Activated CD8-positive, alpha-beta memory T cell treated with anti-CD3 and anti-CD28 coated beads, Interleukin-2, amount 10 ng/mL, durations not matched to agents 7 days and 5 days (primary cell): ENCODE measurements at places on chromosomes 5 and 9. TPM values are rescaled to one million over a fixed set of nuclear protein-coding genes. Genes with fewer than 3 reads are reported as not detected.
A peak's percentile ranks its signal among the peaks of the same experiment; 100 is the strongest.

Gene CTSV
- 0.38 TPM for total RNA-seq

Gene PIP5K1B
- 0.85 TPM for total RNA-seq

Gene CFAP157
- not detected for total RNA-seq

Gene C9orf43
- total RNA-seq: 0.41 TPM

Gene GHR
- total RNA-seq: not detected

- H3K4me3 ChIP-seq: no peak overlapping the region
- no peaks in the 10 kb centered on the region for H3K27me3 ChIP-seq
- no peaks in the 10 kb centered on the region for H3K36me3 ChIP-seq
- H3K27ac ChIP-seq: peak overlapping the region; percentile 66
Observed at GRCh38 chr5:35789732-35790456, 66.8 kb upstream of the IL7R start.

GRCh38 chr9:96078897-96079490, 203.5 kb downstream of the ERCC6L2 start:
- no peak overlapping the region for H3K27ac ChIP-seq
- peaks cover 20% of the 10 kb centered on the region for H3K27me3 ChIP-seq
- DNase-seq: no peak
- H3K4me1 ChIP-seq: peaks cover 7% of the 10 kb centered on the region
- no peaks in the 10 kb centered on the region for H3K36me3 ChIP-seq

GRCh38 chr9:135847833-135848232, 59.5 kb downstream of the CAMSAP1 start:
- peaks cover 29% of the 10 kb centered on the region for H3K36me3 ChIP-seq
- no peak overlapping the region for H3K27ac ChIP-seq

DNA sequence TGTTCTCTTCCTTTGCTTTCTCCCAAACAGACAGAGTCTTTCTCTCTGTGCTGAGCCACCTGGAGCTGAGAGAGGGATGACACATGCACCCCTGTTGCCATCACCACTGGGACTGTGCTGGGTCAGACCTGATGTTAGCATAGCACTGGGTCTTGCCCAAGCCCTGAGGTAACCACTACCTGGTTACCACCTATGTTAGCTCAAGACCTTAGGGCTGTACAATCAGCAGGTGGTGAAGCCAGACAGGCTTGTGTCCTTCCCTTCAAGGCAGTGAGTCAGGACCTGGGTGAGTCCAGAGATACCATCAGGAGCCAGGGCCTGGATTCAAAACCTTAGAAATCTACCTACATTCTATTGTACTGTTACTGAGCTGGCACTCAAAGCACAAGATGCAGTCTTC, 32.1 kb downstream of the FST start:
- H3K4me3 ChIP-seq: no peak overlapping the region
- H3K36me3 ChIP-seq: no peaks in the 10 kb centered on the region
- no peaks in the 10 kb centered on the region for H3K4me1 ChIP-seq
- no peak overlapping the region for H3K27ac ChIP-seq
- peaks cover 9% of the 10 kb centered on the region for H3K27me3 ChIP-seq

- H3K36me3 ChIP-seq: no peaks in the 10 kb centered on the region
- peaks cover 2% of the 10 kb centered on the region for H3K27me3 ChIP-seq
- H3K4me1 ChIP-seq: no peaks in the 10 kb centered on the region
- DNase-seq: no peak
- no peak overlapping the region for H3K4me3 ChIP-seq
Observed at GRCh38 chr9:133633681-133634080, 2.5 kb upstream of the DBH start.

GRCh38 chr5:134545070-134545868, 19.8 kb downstream of the JADE2 start:
- H3K4me1 ChIP-seq: peaks cover 42% of the 10 kb centered on the region
- no peaks in the 10 kb centered on the region for H3K27me3 ChIP-seq
- H3K36me3 ChIP-seq: peaks cover 22% of the 10 kb centered on the region
- H3K4me3 ChIP-seq: no peak overlapping the region
- H3K27ac ChIP-seq: peak overlapping the region; percentile 82
- no peak for DNase-seq

DNA sequence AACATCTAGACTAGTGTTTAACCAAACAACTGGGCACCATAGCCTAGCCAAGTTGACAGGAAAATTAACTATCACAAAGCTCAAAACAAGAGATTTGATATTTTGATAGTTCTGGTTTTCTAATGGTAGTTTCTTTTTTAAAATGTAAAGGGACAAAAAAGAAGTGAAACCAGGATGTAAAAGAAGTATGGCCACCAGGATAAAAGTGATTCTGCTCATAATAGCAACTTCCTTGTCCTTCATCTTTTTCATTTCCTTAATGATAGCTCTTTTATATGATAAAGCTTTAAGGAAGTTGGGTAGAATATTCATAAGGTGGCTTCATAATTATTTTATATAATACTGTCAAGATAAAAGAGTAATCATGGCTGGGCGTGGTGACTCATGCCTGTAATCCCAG, 139.1 kb downstream of the BASP1 start:
- no peak for DNase-seq
- H3K27ac ChIP-seq: no peak overlapping the region
- H3K36me3 ChIP-seq: no peaks in the 10 kb centered on the region
- no peaks in the 10 kb centered on the region for H3K4me1 ChIP-seq
- H3K27me3 ChIP-seq: no peaks in the 10 kb centered on the region

DNA sequence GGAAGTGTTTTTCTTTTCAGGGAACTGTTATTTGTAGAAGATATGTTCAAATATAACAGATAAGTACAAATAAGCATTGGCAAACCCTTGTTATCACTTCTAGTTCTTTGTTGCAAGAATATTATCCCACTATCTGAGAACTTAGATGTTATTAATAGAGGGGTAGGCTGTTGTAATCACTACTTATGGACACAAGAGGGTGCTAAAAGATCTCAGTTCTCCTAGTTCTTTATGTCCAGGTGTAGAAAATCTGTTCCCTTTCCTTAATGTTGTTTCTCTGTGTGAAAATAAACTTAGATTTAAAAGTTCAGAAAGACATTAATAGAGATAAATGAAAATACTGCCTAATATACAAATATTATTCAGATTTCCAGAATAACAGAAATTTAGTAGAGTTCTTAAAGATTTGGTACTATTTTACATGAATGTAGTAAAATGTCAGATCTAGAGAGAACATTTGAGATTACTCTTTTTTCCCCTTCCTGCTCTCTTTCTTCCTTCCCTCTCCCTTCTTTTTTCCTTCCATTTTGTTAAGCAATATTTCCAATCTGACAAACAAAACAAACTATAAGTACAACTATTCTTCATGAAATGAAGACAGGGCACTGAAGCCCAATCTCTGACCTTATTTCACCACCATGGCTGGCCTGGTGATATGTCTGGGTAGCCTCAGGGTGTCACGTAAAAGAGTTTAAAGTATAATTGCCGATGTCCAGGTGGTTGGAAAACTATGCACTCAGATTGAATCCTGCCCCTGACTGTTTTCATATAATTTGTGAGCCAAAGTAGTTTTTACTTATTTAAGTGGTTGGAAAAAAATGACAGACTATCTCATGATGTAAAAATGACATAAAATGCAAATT, 43.6 kb upstream of the C5orf46 start:
- no peak overlapping the region for H3K4me3 ChIP-seq
- DNase-seq: no peak
- H3K4me1 ChIP-seq: no peaks in the 10 kb centered on the region
- H3K27me3 ChIP-seq: peaks cover under 1% of the 10 kb centered on the region

DNA sequence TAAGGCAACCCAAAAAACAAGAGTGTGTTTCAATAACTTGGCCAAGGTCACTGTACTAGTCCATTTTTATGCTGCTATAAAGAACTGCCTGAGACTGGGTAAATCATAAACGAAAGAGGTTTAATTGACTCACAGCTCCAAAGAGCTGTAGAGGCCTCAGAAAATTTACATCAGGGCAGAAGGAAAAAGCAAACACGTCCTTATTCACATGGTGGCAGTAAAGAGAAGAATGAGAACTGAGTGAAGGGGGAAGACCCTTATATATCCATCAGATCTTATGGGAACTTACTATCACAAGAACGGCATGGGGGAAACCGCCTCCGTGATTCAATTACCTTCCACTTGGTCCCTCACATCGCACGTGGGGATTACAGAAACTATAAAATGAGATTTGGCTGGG, 64.3 kb upstream of the CAMK4 start:
- no peak overlapping the region for H3K4me3 ChIP-seq
- DNase-seq: no peak
- H3K27me3 ChIP-seq: no peaks in the 10 kb centered on the region
- peaks cover 4% of the 10 kb centered on the region for H3K4me1 ChIP-seq
- no peaks in the 10 kb centered on the region for H3K36me3 ChIP-seq

DNA sequence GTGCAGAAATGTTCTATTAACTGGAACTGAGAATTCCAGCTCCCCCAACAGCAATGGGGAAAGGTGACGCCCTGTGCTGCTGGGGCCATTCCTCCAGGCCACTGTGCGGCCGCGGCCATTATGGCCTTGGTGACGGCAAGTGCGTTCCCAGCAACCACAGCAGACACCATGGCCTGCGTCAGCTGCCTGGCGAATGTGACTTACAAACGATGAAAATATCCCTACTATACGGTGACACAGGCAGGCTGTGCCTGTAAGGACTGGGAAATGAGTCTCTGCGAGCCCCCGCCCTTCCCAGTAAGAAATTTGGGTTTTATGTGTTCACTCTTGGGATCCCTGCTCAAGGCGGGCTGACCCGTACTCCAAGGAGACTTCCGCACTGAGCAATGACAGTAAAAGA, 20.6 kb downstream of the CLPTM1L start:
- DNase-seq: no peak
- H3K4me3 ChIP-seq: no peak overlapping the region
- no peaks in the 10 kb centered on the region for H3K27me3 ChIP-seq
- no peak overlapping the region for H3K27ac ChIP-seq

DNA sequence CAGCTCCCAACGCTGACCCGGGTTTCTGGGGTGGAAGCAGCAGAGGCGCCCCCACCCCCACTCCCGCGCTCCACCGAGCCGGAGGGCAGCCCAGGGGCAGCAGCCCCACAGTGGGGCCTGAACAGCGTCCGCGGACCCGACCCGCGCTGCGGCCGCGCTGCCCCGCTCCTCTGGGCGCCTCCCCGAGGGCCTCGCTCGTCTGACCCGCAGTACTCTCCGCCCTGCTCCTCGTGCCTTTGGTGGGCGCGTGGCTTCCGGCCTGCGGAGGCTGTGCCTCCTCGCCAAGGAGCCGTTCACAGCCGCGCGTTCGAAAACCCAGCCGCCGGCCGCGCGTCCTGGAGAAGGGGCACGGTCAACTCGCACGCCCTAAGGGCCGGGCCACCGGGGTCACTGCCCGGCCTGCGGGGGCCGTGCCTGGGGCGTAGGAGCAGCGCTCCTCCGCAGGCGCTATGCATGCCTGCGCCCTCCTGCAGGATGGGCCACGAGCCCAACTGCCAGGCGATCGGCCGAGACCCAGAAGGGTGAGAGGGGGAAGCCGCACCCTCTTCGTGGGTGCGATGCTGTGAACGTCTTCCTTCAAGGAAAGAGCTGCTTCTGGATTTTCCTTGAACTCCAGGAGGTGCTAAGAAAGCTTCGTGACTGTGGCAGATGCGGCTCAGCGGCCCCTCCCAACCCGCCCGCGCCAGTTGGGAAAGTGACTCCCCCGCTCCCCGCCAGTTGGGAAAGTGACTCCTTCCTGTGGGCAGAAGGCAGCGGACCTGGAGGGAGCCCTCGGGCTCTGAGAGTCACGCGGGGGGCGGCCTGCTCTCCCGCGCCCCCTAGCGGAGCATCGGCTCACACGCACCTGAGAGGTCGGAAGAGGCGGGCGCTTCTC, 82.7 kb downstream of the HSD17B3 start:
- no peaks in the 10 kb centered on the region for H3K36me3 ChIP-seq
- H3K27ac ChIP-seq: no peak overlapping the region
- peaks cover 26% of the 10 kb centered on the region for H3K4me1 ChIP-seq
- DNase-seq: peak; percentile 48
- H3K27me3 ChIP-seq: peaks cover 77% of the 10 kb centered on the region

DNA sequence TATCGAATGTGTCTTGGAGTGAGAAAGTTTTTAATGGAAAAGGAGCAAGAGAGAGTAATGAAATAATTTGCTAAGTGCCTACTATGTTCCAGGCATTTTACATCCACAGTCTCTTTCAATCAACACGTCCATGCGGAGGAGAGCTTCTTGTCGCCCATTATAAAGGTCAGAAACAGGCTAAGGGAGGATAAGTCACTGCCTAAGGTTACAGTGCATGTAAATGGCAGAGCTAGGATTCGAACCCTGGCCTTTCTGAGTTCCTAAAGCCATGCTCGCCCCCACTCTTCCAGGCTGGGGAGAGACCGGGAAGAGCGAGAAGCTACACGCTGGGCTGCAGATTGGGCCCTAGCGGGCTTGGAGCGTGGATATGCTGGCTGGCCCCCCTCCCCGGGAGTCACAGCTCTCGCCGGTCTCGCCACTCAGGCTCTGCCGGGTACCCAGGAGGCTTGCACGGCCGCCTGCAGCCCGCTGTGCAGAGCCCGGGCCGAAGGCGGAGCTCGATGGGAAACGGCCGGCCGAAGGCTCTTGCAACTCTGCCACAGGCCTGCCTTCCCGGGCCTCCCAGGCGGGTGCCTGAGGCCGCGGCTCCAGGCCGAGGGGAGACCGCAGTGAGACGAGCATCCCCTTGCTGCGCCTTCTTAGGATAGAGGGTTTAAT, 775 bp upstream of the LHX2 start:
- DNase-seq: no peak
- peaks cover 86% of the 10 kb centered on the region for H3K27me3 ChIP-seq
- peaks cover 8% of the 10 kb centered on the region for H3K36me3 ChIP-seq
- peak overlapping the region; percentile 59 for H3K27ac ChIP-seq
- H3K4me3 ChIP-seq: no peak overlapping the region
- peaks cover 12% of the 10 kb centered on the region for H3K4me1 ChIP-seq

DNA sequence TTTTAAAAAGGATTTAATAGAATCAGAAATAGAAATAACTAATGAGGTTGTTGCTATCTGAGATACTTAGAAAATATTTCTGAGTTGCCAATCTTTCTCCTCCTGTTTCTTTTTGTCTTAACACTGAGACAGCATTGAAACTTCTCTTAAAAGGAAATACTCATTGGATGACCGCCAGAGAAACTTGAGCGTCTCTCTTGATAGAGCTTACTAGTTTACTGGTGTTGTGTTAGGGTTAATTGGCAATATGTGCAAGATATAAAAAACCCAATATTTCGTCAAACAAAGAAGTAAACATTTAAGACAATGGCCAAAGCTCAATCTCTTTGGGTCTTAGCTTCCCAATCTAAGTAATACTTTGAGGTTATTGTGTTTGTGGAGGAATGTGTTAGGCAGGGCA, 176.4 kb upstream of the CHD1 start:
- no peaks in the 10 kb centered on the region for H3K36me3 ChIP-seq
- no peak overlapping the region for H3K27ac ChIP-seq

DNA sequence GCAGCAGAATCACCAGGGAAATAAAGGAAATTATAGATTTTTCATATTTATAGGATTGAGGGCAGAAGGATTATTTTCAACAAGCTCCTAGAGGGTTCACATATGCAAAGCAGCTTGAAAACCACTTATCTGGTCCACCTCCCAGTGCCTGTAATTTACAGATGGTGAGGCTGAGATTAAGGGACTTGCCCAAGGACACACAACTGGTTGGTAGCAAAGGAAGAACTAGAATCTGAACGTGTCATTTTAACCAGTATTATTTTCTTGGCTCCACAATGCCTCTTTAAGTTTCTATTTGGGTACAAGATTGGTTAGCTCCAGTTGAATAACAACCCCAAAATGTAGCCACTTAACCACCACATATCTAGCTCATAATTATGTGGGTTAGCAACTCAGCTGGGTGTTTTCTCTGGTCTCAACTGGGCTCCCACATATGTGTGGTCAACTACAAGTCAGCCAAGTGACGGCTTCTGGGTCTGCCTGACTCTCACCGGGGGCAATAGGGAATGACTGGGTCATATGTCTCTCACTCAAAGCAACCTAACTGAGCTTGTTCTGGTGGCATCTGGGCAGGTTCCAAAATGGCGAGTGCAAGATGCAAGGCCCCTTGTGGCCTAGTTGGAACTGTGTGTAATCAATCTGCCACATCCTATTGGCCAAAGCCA, 127.7 kb downstream of the ZDHHC21 start:
- H3K27ac ChIP-seq: no peak overlapping the region
- H3K4me3 ChIP-seq: no peak overlapping the region
